ENCODE measurements at places on chromosomes 13 and 19. TPM values are rescaled to one million over a fixed set of nuclear protein-coding genes. Genes with fewer than 3 reads are reported as not detected.

S1PR4 gene
- polyA plus RNA-seq, result not detected

CLDN10 gene
- polyA plus RNA-seq, result 63.6 TPM

ACTN4 gene
- 1.1 TPM for polyA plus RNA-seq

SPPL2B gene
- polyA plus RNA-seq, result 2.0 TPM

SMIM44 gene
- not detected for polyA plus RNA-seq

RGL3 gene
- polyA plus RNA-seq, result 3.5 TPM

ASPDH gene
- polyA plus RNA-seq, result 21.7 TPM

ZNF135 gene
- polyA plus RNA-seq, result 5.3 TPM

SHISA7 gene
- not detected for polyA plus RNA-seq

LRFN3 gene
- 0.60 TPM for polyA plus RNA-seq

ABHD13 gene
- polyA plus RNA-seq, result 18.6 TPM

HNRNPUL1 gene
- 15.2 TPM for polyA plus RNA-seq

LRP3 gene
- polyA plus RNA-seq, result not detected

CNMD gene
- polyA plus RNA-seq, result not detected

ZNF302 gene
- 118 TPM for polyA plus RNA-seq

BST2 gene
- polyA plus RNA-seq, result not detected

WASF3 gene
- 126 TPM for polyA plus RNA-seq

CACNG6 gene
- not detected for polyA plus RNA-seq

CCDC122 gene
- polyA plus RNA-seq, result 0.79 TPM

SLITRK6 gene
- polyA plus RNA-seq, result 0.82 TPM

PGLYRP2 gene
- polyA plus RNA-seq, result not detected

Data from Purkinje cell (primary cell).